ENCODE measurements at places on chromosomes 7 and 10. TPM values are rescaled to one million over a fixed set of nuclear protein-coding genes. Genes with fewer than 3 reads are reported as not detected.
A peak's percentile ranks its signal among the peaks of the same experiment; 100 is the strongest.

PSAP gene
- 1,391 TPM for total RNA-seq

DNA sequence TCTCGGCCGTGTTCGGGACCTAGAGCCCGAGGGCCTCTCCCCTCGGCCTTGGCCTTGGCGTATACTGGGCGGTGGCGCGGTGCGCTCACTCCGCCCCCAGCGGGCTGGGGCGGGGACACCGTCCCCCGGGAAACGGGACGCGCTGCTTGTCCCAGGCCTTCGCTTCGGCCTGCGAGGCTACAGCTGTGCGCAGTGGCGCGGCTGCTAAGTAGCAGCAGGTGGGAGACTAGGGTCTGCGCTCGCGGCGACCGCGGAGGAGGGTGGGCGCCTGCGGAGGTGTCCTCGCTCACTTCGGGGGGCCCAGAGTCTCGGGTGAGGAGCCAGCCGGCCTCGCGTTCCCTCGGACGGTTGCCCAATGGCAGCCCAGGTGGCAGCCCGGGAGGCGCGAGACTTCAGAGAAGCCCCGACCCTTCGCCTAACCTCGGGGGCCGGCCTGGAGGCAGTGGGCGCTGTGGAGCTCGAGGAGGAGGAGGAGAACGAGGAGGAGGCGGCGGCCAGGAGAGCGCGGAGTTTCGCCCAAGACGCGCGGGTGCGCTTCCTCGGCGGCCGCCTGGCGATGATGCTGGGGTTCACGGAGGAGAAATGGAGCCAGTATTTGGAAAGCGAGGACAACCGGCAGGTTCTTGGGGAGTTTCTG, at the start of gene DNAH11:
Gene DNAH11 (plus strand): TSS at position 149 of the 637 bp plus-strand sequence. CDS start 207 bp downstream, at position 356.
- H3K27ac ChIP-seq, result no peak within 1 kb of the TSS
- no peaks in the 10 kb centered on the region for H3K4me1 ChIP-seq
- H3K27me3 ChIP-seq, result peaks cover 24% of the 10 kb centered on the region
- H3K4me3 ChIP-seq, result peak within 1 kb of the TSS; percentile 30

- DNase-seq, result no peak
- no peaks in the 10 kb centered on the region for H3K36me3 ChIP-seq
- peaks cover 9% of the 10 kb centered on the region for H3K4me1 ChIP-seq
- no peaks in the 10 kb centered on the region for H3K27me3 ChIP-seq
- H3K4me3 ChIP-seq, result no peak overlapping the region
These were observed 80.2 kb upstream of the PRR15 start for GRCh38 chr7:29483219-29484104.

DNA sequence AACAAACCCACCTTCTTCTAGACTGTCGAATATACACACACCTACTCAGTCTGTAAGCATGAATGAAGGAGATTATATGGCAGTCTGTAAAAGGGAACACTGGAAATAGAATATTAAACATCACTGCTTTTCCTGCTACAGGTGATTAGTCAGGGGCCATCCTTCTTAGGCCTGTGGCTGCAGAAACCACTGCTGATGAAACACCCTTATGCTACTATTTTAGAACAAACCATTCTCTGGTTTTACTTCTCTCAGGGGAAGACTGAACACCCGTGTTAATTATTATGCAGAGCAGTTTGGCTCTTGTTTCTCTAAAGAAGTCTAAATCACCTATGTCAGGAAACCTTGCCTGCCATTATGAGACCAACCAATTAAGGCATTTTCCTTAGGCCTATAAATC, 351.1 kb upstream of the KLF6 start:
- no peak for DNase-seq
- no peaks in the 10 kb centered on the region for H3K27me3 ChIP-seq
- H3K4me3 ChIP-seq, result no peak overlapping the region
- no peak overlapping the region for H3K27ac ChIP-seq
- peaks cover 10% of the 10 kb centered on the region for H3K4me1 ChIP-seq
- no peaks in the 10 kb centered on the region for H3K36me3 ChIP-seq

DNA sequence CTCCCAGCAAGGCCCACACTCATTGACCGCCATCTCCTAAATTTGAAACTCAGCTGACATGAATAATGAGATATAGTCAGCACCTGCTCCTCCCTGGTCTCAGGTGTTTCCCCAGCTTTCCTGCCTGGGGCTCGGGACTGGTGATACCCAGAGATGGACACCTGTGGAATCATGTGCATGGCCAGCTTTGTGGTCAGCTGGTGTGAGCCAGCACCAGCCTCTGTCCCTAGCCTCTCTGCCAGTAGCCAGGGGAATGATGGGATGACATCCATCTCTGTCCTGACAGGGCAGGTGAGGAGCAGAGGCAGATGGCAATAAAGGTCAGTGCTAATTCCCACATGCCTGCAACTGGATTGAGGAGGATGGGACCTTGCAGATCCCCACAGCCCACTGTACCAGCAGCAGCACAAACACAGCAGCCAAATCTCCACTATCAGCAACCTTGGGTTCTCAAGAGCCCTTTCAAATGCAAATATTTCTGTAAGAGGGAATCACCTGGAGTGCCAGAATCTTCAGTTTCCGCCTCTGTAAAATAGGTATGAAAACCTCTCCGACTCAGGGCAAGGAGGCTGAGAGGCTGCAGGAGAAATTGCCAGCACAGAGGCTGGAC, 329.2 kb upstream of the ZMIZ1 start:
- no peak for DNase-seq
- H3K36me3 ChIP-seq, result no peaks in the 10 kb centered on the region
- no peaks in the 10 kb centered on the region for H3K4me1 ChIP-seq
- no peak overlapping the region for H3K4me3 ChIP-seq
- H3K27ac ChIP-seq, result no peak overlapping the region
- peaks cover 57% of the 10 kb centered on the region for H3K27me3 ChIP-seq

NPTX2 gene
- total RNA-seq, result 2.4 TPM

DNA sequence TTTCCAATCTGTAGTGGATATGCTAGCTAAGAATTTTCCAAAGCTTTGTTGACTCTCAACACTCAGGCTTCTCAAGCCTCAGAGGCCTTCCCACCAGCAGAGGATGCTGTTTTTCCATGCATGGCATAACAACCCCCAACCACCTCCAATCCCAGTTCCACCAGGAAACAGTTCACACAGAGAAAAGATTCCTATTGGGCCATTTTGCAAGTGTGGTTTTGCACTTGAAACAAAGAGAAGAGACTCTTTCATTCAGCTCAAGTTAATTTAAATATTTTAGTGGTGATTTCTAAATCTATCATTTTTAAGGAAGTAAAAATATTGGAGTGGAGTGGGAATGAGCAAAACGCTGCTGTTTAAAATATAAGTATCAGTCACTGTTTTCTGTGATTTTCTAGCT, 105.6 kb upstream of the COL1A2 start:
- no peak overlapping the region for H3K4me3 ChIP-seq
- peaks cover 6% of the 10 kb centered on the region for H3K4me1 ChIP-seq
- H3K27me3 ChIP-seq, result no peaks in the 10 kb centered on the region
- no peaks in the 10 kb centered on the region for H3K36me3 ChIP-seq
- peak; percentile 89 for DNase-seq

DNA sequence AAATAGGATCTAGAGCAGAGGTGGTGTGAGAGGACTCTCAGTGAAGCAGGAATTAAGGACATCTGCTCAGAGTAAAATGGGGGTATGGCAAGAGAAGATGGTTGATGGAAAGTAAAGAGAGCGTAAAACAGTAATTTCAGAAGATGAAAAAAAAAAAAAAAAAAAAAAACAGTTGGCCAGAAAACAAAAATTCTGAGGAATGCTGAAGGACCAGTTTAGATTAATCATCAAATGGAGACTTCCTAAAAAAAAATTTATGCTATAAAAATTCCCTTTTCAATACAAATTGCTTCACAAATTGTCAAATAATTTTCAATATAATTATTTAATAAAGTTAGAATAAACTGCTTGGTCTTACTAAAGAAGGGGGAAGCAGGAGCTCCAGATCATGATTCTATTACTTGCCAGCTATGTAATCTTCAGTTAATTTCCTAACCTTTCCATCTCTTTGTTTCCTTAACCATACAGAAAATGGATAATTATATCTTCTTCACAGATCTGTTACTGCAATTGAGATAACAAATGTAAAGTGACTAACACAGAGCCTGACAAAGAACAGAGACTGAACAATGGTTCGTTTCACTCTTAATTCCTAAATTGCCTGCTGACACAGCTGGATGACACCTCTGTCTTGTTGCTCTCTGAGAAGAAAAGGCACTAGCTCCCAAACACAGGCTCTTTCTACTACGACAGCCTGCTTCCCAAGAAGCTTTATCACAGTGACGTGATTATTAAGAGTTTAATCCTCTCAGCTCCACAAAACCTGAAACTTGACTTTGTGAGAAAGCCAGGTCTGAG, 64.9 kb upstream of the GPR22 start:
- H3K27ac ChIP-seq, result no peak overlapping the region
- H3K36me3 ChIP-seq, result no peaks in the 10 kb centered on the region
- H3K4me3 ChIP-seq, result no peak overlapping the region
- H3K4me1 ChIP-seq, result no peaks in the 10 kb centered on the region

- H3K36me3 ChIP-seq, result no peaks in the 10 kb centered on the region
- H3K27me3 ChIP-seq, result no peaks in the 10 kb centered on the region
- DNase-seq, result no peak
- no peak overlapping the region for H3K27ac ChIP-seq
- no peak overlapping the region for H3K4me3 ChIP-seq
These were observed 119.2 kb downstream of the MBL2 start for GRCh38 chr10:52653263-52653909.

PPP2R2D gene
- 23.9 TPM for total RNA-seq

GRCh38 chr7:30114536-30115238, 20.1 kb upstream of the MTURN start:
- H3K27ac ChIP-seq, result no peak overlapping the region
- no peak overlapping the region for H3K4me3 ChIP-seq
- no peak for DNase-seq
- H3K4me1 ChIP-seq, result peaks cover 8% of the 10 kb centered on the region

OR6B1 gene
- not detected for total RNA-seq

DNA sequence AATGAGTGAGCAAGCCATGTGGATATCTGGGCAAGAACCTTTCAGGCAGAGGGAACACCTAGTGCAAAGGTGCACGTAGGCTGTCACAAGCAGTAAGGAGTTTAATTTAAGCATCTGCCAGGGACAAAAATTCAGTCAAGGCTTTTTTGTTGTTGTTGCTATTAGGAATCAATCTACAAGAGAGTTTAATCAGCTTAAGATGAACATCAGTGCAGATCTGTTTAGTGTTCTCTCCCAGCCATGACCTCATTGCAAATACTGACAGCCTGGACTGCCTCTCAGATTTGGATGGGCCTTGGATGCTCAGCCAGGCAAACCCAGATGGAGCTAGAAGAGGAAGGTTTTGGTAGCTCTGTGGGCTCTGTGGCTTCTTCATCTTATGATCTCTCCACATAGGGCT, 3.3 kb upstream of the GLCCI1 start:
- no peak overlapping the region for H3K27ac ChIP-seq
- DNase-seq, result no peak
- no peak overlapping the region for H3K4me3 ChIP-seq
- no peaks in the 10 kb centered on the region for H3K36me3 ChIP-seq
- H3K4me1 ChIP-seq, result peaks cover 17% of the 10 kb centered on the region

DNA sequence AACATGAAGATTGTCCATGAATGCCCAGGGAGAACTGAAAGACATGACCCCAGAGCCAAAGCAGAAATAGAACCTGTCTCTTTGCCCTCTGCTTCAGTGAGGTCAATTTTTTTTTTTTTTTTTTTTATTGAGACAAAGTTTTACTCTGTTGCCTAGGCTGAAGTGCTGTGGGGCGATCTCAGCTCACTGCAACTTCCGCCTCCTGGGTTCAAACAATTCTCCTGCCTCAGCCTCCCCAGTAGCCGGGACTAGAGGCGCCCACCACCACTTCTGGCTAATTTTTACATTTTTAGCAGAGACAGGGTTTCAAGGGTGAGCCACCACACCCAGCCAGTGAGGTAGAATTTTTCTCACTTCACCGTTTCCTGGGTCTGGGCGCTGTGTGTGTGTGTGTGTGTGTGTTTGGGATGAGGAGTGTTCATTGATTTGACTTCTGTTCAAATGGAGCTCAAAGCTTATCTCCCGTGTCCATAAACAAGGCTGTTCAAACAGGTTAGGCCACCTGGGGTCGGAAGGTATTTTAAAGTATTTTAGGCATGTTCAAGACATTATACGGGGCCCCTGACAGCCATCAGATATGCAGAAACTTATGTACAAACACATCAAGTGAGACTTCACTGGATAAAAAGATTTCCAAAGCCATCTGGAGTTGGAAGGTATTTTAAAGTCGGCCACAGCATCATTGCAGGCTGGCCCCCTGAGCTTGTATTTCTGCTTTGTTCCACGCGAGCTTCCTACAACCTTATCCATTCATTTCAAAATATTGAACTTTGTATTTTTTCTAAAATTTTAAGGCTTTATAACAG, 93.8 kb downstream of the MAP3K8 start:
- no peaks in the 10 kb centered on the region for H3K27me3 ChIP-seq
- DNase-seq, result no peak
- H3K4me3 ChIP-seq, result no peak overlapping the region
- H3K4me1 ChIP-seq, result no peaks in the 10 kb centered on the region
- no peaks in the 10 kb centered on the region for H3K36me3 ChIP-seq

DNA sequence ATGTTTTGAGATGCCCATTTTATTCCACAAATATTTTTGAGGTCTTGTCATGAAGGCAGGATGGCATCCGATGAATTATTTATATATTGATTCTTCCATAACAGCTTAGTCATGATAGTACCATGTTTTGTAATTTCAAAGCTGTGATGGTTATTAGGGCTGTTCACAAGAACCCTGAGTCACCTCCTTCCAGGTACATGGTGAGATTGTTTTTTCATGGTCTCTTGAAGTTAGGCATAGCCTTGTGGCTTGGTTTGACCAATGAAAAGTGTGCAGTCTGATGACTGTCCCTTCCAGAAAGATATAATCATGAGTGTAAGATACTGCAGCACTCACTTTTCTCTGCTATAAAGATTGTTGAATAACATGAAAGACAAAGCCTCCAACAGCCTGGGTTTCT, 274.8 kb downstream of the FGFR2 start:
- DNase-seq, result no peak
- no peaks in the 10 kb centered on the region for H3K36me3 ChIP-seq
- no peaks in the 10 kb centered on the region for H3K27me3 ChIP-seq
- H3K4me3 ChIP-seq, result no peak overlapping the region
- H3K27ac ChIP-seq, result no peak overlapping the region

DNA sequence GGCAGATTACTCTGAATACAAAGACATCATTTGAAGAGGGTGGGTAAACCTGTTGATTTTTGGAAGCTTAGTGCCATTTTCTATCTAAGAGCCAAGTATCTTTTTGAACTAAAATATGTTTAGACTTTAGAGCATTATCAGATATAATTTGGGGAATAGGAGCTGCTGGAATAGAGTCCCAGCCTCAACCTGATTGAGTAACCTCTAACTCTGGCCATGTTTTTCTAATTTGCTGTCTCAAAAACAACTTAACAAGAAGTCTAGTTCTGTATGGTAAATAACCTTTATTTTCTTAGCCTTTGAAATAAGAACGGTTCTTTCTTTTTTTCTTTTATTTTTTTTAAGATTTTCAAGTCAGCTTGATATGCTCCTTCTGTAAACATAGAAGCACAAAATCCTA, 224.5 kb downstream of the DYNC1I1 start:
- H3K27me3 ChIP-seq, result no peaks in the 10 kb centered on the region
- no peaks in the 10 kb centered on the region for H3K36me3 ChIP-seq
- H3K27ac ChIP-seq, result no peak overlapping the region
- no peak overlapping the region for H3K4me3 ChIP-seq

GRM3 gene
- not detected for total RNA-seq

- H3K4me1 ChIP-seq, result peaks cover 3% of the 10 kb centered on the region
- no peak for DNase-seq
- peak overlapping the region; percentile 26 for H3K4me3 ChIP-seq
- H3K27ac ChIP-seq, result no peak overlapping the region
- no peaks in the 10 kb centered on the region for H3K27me3 ChIP-seq
These were observed 106.8 kb downstream of the CYP26A1 start for GRCh38 chr10:93180482-93180931.
